Activated CD8-positive, alpha-beta memory T cell treated with anti-CD3 and anti-CD28 coated beads for 24 hours (primary cell): ENCODE measurements at places on chromosomes 4 and X.

DNA sequence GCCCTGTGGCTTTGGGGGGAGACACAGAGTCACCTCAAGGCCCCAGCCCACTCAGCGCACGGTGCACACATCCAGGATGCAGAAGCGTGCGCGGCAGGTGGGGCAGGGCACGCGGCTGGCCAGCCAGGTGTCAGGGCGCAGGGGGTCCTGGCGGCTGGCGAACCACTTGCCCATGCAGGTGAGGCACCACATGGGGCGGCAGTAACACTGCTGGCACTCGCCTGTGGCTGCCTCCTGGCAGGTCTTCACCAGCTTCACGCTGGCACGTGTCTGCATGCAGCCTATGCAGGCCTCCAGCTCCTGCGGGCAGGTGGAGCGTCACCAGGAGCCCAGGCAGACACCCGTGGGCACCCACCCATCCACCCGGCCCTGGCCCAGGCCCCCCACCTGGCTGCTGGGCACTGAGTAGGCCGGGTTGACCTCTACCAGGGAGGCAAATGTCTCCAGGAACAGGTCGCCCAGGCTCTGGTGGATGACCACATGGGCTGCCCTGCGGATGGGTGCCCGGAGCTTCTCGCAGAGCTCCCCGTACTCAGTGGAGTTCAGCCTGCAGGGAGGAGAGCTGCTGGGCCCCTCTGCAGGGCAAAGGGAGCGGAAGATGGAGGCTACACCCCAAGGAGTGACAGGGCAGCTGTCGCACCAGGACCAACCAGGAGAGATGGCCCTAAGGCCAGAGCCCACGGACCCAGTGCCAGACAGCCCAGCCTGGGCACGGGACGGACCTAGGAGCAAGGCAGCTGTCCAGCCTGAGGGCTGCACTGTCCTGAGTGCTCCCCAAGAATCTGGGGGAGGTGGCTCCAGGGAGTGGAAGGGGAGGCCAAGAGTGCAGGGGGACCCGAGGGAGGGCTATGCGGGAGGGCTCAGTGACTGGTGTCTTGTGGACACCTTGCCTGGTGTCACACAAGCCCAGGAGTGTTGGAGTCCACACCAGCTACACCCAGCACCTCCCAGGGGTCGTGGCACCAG lies 3.7 kb downstream of the TMEM129 start:
- peak; percentile 59 for DNase-seq

GRCh38 chrX:128931071-128931470 lies 592.2 kb downstream of the SMARCA1 start:
- no peak for DNase-seq

GRCh38 chrX:22196149-22196548 lies 76.6 kb upstream of the CBLL2 start:
- DNase-seq = no peak

GRCh38 chrX:154123241-154124219 lies 20.5 kb upstream of the OPN1LW start:
- DNase-seq = peak; percentile 57

- DNase-seq = no peak
Observed at GRCh38 chr4:41157009-41157408, 57.3 kb downstream of the APBB2 start.

GRCh38 chr4:6046526-6047129 lies 28.4 kb upstream of the C4orf50 start:
- no peak for DNase-seq

DNA sequence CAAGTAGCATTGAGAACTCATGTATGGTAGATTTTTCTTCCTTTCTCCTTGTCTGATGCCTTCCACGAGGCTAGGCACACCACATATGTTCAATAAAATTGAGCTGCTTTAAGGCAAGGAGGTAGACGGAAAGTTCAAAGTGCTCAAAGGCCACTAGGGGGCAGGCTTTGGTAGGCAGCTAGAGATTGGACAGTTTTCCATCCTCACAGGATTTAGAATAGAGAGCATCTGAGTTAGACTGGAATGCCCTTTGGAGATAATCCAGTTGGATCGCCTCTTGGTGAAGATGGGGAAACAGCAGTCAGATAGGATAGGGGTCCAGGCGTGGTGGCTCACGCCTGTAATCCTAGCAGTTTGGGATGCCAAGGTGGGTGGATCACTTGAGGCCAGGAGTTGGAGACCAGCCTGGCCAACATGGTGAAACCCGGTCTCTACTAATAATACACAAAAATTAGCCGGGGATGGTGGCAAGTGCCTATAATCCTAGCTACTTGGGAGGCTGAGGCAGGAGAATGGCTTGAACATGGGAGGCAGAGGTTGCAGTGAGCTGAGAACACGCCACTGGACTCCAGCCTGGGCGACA lies 30.4 kb downstream of the ELF4 start:
- peak; percentile 80 for DNase-seq

DNA sequence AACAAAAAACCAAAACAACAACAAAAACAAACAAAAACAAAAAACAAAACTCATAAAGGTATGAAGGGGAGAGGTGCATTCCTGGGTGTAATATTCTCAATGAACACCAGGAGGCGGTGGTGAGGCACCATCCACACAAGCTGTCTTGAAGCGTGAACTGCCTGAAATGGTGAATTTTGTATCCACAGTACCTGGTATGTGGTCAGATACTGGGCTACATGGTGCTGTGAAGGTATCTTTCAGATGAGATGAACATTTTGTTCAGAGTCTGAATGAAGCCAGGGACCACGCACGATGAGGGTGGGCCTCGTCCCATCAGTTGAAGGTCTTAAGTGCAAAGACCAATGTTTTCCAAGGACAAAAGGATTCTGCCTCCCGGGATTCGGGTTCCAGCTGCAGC lies 58.5 kb downstream of the ASMT start:
- peak; percentile 57 for DNase-seq

GRCh38 chr4:740656-741282 lies 35.1 kb downstream of the PCGF3 start:
- no peak for DNase-seq

- no peak for DNase-seq
Observed at GRCh38 chr4:17817027-17817426, 6.2 kb downstream of the NCAPG start.

DNA sequence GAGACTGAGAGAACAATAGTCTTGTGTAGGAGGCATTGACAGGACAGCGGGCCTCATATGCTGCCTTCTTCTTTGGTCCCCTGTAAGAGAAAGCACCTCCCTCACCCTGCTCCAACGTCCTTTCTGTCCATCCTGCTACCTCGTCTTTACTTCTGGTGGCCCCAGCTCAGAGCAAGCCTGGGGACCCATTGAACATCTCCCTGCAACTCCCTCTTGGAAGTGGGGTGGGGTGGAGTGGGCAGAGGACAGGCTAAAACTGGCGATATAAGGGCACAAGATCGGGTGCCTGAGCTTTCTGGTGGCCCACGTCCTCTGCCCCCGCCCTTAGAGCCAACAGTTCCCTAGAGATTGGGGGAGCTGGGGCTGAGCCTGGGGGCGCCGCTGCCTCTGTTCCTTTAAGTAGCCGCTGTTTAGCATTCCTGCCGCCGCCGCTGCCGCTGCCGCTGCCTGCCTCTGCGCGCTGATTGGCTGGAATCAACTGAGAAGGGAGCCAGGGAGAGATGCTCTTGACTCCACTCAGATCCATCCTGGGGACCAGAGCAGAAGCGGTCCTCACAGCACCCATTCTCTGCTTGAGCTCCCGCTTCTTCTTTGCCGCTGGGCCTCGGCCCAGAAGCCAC lies at the start of gene DLG3:
Gene DLG3 (plus strand): TSS at position 510 of the 620 bp plus-strand sequence. CDS start 367 bp downstream, outside the sequence.
- no peak for DNase-seq

- no peak for DNase-seq
Observed at GRCh38 chrX:10506781-10507180, 113.6 kb downstream of the MID1 start.

- no peak for DNase-seq
Observed at GRCh38 chrX:46642145-46642544, 68.6 kb downstream of the CHST7 start.

DNA sequence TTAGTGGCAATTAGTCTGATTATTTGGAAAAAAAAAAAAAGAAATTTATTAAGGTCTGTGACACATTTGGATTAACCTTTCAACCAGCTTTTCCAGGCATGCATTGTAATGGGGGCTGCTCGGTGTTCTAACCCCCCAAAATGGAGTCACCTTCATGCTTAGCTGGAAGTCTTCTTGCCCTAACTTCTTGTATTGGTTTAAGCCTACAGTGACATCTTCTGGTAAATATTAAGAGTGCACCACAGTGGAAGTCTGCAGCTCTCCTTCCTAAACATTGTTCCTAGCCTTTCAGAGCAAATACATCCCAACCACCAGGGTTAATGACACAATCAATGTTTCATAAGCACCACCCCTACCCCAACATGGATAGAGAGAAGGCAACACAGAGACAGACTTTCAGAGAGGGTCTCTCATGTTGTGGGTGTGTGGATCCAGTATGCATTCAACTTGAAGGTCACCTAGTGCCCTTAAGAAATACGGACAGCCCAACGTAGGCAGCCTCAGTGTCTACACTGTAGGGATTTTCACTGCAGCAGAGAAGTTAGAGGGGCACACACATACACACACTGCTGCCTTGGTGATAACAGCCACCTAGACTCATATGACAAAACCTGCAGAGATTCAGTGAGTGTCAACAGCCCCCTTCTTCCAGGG lies 142.9 kb upstream of the MBNL3 start:
- DNase-seq = no peak

DNA sequence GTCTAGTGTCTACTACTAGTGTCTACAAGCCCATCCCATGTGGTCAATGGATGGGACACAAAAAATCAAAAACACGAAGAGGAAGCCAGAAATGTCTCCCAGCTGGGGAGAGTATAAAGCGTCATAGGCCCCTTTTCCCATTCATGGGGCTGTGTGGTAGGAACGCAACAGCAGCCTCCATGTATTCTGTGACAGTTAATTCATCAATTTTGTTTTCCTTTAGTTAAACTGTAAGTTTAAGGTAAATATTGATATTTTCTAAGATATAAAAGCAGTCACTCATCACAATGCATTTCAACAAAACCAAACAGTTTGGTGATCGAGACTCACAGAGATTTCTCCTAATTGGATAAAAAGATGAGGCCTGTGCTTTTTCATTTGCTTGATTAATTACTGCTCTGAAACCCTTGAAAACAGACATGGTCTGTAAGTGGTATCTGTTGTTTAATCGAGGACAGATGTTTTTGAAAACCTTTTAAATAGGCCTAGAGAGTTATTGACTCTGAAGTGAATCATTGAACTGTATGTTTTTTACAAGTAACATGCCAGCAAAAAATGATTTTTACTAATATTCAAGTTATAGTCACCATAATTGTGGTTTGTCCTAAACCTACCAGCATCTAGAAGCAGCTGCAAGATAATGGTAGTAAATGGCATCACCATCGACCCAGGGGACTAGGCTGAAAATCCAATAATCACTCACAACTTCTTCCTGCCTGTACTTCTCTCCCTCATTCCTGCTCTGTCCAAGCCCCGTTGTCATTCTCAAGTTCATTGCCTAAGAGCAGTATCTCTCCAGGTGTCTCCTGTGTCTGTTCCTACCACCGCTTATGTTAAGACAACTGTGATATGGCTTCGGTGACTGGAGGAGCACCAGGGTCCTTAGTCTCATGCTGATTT lies 87.7 kb upstream of the SHISA3 start:
- DNase-seq = no peak

GRCh38 chr4:47155919-47156318 lies 124.6 kb downstream of the GABRB1 start:
- no peak for DNase-seq

GRCh38 chr4:28062562-28062961 lies 1201.9 kb downstream of the STIM2 start:
- no peak for DNase-seq

DNA sequence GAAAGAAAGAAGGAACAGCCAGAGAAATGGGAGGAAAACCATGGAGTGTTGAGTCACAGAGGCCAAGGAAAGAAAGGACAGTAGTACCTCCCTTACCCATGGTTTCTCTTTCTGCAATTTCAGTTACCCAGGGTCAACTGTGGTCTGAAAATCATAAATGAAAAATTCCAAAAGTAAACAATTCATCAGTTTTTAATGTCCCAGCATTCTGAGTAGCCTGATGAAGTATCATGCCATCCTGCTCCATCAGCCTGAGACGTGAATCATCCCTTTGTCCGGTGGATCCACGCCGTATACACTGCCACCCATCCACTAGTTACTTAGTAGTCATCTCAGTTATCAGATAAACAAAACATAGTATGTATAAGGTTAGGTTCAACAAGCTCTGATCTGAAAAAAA lies 114.2 kb downstream of the COMMD8 start:
- DNase-seq = no peak

DNA sequence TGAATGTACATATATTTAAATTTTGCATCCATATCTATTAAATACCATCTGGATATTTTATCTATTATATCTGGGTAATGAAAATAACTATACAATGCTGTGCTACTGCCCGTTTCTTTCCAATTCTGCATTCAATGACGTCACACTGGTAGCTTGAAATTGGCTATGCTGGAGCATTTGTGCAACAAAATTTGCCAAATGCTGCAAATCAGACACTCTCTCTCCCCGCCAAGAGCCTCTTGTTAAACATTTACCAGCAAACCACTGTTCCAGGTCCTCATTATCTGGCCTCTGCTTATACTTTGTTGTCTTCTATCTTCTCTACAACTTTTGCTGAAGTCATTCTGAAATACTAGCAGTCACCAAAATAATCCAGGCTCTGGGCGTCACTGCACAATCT lies 938.4 kb upstream of the FTHL17 start:
- no peak for DNase-seq

DNA sequence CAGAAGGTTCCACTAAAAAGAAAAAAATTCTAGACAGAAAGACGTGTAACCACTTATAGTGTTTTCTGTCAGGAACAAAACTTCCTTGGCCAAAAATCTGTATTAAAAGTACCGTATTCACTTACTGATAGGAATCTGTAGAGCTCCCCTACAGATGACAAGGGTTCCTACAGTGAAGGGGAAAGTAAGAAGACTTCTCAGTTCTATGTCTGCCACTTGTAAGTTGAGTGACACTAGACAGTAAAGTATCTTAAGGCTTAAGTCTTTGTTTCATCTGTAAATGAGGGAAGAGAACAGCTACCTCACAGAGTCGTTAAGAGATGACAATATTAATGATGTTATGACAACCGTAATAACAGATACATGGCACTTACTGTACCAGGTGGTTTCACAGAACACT lies 3.3 kb downstream of the COQ2 start:
- no peak for DNase-seq

GRCh38 chrX:16733013-16733412 lies 13.6 kb downstream of the SYAP1 start:
- DNase-seq = no peak
